NCI-H2171 (cell line): ENCODE measurements at places on chromosomes 6 and 20.

GRCh38 chr20:38190936-38191371 is 25.9 kb upstream of the TGM2 start:
- DNase-seq, result no peak

- no peak for DNase-seq
Observed at GRCh38 chr6:26027491-26028211, 59.6 kb upstream of the HFE start.

DNA sequence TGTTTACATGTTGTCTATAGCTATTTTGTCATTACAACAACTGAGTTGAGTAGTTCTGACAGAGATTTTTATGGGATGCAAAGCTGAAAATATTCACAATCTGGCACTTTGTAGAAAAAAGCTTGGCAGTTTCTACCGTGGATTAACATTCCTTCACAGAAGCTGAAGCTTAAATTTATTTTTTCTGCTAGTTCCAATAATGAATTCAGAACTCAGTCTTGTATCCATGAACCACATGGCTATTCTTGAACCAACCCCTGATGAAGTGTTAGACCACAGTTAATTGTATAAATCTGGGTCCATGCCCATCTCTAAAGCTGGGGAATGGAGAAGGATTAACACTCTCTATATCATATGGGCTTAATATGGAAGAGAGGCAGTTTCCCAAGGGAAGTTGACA is 743.8 kb upstream of the FLRT3 start:
- DNase-seq, result no peak

GRCh38 chr6:43454290-43454695 is 1.1 kb downstream of the DLK2 start:
- peak; percentile 19 for DNase-seq

DNA sequence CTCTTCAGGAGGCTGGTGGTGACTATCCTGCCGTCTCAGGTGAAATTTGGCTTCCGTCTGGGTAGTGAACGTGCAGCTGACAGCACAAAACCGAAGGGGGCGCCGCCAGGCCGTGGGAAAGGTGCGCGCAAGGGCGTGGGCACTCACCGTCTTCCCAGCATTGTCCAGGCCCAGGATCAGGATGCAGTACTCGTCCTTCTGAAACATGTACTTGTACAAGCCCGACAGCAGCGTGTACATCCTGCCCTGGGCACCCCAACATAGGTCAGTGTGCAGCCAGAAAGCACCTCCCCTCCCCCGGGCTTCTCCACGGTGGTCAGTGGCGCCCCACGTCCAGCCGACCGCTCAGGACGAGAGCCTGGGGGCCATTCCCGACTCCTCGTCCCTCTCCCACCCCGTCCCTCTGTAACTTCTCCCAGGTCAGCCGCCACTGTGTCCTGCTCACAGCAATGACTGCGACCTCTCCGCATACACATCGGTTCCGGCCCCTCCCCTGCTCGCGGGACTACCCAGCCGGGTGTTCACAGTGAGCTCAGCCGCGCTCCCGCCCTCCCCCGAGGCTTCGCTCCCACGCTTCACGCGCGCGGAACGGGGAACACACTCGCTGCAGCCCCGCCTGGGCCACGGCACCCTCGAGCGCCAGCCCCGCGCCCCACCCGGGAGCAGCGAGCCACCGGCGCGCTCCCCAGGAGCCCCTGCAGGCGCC is 771 bp downstream of the ARFRP1 start:
- DNase-seq, result peak; percentile 39

DNA sequence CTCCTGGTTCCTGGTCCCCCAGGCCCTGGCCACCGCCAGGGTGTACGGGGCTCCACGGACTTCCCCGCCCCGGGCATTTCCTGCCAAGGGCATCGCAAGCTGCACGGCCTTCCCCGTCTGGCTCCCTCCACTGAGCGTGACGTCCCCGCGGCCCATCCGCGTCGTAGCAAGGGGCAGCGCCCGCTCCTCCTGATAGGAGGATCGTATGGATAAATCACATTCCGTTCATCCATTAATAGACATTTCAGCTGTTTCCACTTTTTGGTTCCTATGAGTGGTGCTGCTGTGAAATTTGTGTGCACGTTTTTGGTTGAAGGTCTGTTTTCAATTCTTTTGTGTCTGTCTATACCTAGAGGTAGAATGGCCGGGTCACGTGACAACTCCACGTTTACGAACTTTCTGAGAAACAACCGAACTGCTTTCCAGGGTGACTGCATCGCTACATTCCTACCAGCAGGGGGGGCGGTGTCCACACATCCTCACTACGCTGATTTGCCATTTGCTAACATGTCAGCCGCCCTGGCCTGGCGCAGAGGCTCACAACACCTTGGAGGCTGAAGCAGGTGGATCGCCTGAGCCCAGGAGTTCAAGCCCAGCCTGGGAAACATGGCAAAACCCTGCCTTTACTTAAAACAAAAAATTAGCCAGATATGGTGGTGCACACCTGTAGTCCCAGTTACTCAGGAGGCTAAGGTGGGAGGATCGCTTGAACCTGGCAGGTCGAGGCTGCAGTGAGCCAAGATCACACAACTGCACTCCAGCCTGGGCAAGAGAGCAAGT is 37.7 kb downstream of the KCNQ2 start:
- DNase-seq, result peak; percentile 76

- DNase-seq, result no peak
Observed at GRCh38 chr20:17499041-17499440, 32.1 kb downstream of the BFSP1 start.

GRCh38 chr6:111597291-111598086 is 8.2 kb downstream of the TRAF3IP2 start:
- no peak for DNase-seq

DNA sequence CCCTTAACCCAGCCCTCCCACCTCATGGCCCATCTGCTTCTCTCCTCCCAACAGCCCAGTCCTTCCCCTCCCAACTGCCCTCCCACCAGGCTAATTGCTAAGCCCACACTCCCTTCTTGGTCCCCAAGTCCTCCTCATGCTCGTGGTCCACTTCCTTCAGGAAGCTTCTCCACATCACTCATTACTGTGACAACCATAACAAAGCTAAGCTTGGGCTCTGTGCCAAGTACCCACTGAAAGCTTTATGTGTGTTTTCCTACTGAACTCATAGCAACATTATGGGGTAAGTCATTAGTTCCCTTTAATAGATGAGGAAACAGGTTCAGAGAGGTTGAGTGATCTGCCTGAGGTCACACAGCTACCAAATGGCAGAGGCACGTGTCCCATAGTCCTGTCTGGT is 16.2 kb downstream of the FRS3 start:
- DNase-seq, result no peak

GRCh38 chr20:1457992-1458391 is 8.7 kb downstream of the NSFL1C start:
- no peak for DNase-seq

- no peak for DNase-seq
Observed at GRCh38 chr6:6681075-6681849, 92.7 kb downstream of the LY86 start.

DNA sequence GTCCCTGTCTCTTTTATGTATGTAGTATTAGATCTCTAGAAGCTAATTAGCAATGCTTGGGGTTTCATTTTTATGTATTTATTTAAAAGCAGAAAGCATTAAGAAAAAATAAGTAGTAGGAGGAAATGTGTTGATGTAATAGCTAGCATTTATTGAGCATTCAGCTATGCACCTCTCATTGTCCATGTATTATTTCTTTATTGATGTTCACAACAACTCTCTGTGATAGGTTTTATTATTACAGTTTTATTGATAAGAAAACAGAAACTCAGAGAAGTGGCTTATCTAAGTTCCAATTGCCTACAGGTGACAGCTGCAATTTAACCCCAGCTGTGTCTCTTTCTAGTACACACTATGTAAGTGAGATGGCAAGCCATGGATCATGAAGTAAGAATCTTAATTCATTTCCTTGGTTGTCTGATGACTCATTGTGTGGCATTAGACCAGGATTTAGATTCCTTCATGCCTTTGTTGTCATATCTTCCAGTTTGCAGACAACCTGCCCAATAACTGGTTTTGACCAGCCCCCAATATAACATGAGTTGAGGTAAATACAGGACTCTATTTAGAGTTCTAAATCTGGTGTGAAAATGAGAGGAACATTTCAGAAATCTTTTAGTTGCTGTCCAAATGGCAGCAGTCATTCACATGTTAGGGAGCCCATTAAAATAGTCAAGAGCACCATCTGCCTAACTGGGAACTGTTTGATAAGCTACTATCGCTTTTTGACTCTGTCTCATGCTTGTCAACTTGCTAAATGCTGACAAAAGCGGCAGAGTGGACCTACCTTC is 170.8 kb upstream of the PHACTR1 start:
- no peak for DNase-seq

- DNase-seq, result no peak
Observed at GRCh38 chr20:21556398-21556797, 42.5 kb upstream of the NKX2-2 start.

- no peak for DNase-seq
Observed at GRCh38 chr20:59008715-59009336, 1.8 kb upstream of the CTSZ start.

DNA sequence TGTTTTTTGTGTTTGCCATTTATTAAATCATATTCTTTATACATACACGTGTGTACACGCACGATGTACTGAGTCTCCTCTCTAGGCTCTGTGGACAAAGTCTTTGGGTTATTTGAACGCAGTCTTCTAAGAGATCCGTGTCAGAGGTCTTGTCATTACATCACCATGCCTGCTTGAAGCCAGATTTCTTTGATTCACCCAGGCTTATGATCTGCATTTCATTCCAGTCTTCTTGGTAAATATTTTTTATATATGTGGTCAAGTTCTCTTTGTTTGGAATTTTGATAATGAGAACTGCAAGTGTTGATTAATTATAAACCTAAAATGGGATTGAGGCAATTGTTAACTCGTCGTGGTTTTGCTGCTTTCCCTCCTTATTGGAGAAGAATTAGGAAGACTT is 34.6 kb downstream of the KCNS1 start:
- DNase-seq, result no peak

GRCh38 chr6:13319891-13320564 is 8.3 kb downstream of the TBC1D7 start:
- no peak for DNase-seq

DNA sequence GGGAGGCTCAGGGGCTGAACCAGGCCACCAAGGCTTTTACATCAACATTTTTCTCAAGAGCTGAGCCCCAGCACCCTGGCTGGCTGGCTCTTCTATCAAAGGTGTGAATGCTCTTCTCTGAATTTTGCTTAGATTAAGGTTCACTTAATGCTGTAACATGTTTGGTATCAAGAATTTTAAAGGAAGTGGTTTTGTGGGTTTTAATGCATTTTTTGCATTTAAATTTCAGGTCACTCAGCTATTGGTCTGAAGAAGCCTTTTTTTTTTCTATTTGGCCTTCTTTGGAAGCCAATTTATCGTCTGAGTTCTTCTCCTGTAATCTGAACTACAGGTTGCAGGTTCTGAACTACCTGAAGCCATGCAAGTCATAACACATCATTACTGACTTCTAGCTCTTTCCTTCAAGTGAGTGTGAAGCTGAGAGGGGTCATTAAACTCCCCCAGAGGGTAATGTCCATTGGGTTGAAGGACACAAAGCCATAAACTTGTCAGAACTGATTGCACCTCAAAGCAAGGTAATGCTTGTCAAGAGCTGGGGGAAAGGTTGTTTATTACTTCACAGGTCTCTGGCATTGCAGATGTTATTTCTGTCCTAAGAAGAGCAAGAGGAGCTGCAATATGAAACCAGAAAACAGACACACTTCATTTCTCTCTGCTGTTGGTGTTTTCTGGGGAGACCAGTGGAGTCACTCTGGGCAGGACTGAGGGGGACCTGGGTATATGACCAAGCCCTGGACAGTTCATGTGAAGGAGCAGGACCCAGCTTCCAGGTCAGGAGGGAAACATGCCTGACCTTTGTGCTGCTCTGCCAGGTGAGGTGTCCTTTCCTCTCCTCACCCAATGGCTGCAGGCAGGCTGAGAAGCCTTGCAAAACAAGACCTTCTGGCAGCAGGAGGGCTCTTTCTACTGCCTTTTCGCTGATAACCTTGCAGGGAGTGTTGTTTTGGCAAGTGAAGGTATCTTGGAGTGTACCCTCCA is 26.1 kb upstream of the NEDD9 start:
- DNase-seq, result no peak

- no peak for DNase-seq
Observed at GRCh38 chr6:53724501-53724900, 58.9 kb upstream of the KLHL31 start.

- no peak for DNase-seq
Observed at GRCh38 chr6:134256862-134257261, 61.0 kb downstream of the SGK1 start.

GRCh38 chr6:87724983-87725811 is 23.2 kb upstream of the AKIRIN2 start:
- no peak for DNase-seq

DNA sequence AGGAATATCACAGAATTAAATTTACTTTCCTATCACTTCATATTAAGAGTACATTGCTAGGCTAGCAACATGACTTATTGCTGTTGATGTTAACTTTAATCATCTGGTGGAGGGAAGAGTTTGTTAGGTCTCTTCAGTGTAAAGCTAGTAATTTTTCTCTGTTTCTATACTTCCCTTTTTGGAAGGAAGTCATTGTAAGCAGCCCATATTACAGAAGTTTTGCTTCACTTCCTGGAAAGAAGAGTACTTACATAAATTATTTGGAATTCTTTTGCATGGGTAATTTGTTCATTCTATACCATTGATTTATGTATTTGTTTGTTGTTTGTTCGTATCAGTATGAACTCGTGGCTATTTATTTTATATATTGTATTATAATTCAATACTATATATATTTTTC is 405.2 kb downstream of the RFPL4B start:
- no peak for DNase-seq

GRCh38 chr6:7154341-7155139 is 46.8 kb downstream of the RREB1 start:
- DNase-seq, result no peak

GRCh38 chr6:127792616-127793015 is 108.2 kb downstream of the THEMIS start:
- no peak for DNase-seq

DNA sequence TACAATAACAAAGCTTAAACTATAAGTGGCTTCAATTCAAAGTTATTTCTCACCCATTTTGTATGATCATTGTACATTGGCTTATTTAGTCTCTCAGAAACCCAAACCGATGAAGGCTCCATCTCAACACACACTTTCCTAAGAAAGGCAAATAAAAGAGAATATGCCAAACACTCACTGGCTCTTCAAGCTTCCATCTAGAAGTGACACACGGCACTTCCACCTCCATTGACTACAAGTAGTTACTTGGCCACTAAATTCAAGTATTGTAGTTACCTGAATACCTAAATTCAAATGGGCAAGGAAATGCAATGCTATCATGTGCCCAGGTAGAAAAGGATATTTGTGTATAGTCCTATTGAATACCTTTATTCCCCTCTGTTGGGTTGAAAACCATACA is 170.6 kb downstream of the OGFRL1 start:
- no peak for DNase-seq

- no peak for DNase-seq
Observed at GRCh38 chr6:16318538-16318937, 80.2 kb downstream of the GMPR start.

DNA sequence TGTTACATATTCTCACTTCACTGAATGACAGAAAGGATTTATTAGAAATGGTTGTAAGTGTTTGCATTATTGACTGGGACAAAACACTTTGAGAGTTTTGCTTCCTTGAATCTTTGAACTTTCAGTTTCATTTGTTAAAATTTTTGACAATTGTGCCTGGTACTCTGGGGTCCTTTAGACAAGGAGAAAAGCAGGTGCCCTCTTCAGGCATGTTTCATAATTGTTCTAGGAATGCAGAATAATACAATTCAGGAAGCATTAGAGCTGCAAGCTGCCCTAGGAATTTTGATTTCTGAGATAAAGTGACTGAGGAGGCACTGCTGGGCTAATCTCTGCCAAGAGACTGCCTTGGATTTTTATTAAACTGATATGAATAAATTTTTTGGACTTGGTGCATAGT is 49.7 kb downstream of the TOP1 start:
- DNase-seq, result no peak
